ENCODE measurements at places on chromosomes 11 and 22.

- no peak for DNase-seq
Observed at GRCh38 chr11:131845255-131845654, 474.8 kb downstream of the NTM start.

DNA sequence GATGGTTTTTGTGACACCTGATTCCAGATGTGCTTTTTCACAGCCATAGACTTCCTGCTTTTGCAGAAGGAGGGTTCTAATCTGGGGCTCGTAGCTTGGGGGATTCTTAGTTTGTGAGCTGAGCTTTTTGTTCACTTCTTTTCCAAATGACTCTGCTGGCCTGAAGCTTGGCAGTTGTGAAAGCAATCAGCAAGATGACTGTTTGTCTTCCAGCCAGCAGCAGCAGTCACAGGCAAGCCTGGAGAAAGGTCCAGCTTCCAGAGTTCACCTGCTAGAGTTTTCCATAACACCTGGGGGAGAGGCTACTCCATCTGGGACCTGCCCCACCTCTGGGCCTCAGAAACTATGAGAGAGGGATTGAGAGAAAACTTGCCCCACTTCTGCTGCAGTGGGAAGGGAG is 4.1 kb downstream of the MARK2 start:
- no peak for DNase-seq

GRCh38 chr11:616320-617198 is 809 bp upstream of the IRF7 start:
- DNase-seq = no peak

- DNase-seq = no peak
Observed at GRCh38 chr11:97684486-97685439, 1295.0 kb downstream of the JRKL start.

DNA sequence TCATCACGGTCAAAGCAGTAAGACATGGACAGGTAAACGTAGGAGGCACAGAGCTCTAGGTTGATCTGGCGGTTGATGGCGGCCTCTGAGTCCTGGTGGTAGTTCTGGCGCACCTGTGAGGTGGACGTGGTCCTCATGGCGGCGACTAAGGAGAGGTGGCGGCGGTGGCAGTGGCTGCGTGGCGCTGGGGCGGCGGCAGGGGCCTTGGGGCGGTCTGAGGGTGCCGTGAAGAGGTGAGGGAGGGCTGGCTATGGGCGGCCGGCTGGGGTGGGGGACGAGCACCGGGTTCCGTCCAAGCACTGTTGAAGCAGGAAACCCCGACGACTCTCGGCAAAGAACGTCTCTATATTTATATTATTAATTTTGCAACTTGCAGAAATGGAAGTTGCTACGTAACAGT is 85.6 kb downstream of the RSF1 start:
- DNase-seq = no peak

DNA sequence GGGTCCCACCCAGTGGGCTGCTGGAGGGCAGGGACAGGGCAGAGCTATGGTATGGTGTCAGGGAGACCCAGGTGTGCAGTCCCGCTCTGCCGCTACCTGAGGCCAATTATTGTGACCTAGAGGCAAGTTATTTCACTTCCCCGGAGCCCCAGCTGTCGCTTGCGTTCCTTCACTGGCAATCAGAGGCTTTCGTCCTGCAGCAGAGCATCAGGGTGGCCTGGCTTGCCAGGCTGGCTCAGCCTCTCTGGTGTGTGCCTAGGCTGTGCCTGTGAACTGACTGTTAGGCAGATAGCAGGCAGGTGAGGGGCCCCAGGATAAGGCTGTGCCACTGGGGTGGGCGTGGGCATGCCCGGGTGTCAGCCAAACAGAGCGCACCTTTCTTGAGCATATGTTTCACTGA is 31.4 kb downstream of the GLB1L2 start:
- DNase-seq = no peak

DNA sequence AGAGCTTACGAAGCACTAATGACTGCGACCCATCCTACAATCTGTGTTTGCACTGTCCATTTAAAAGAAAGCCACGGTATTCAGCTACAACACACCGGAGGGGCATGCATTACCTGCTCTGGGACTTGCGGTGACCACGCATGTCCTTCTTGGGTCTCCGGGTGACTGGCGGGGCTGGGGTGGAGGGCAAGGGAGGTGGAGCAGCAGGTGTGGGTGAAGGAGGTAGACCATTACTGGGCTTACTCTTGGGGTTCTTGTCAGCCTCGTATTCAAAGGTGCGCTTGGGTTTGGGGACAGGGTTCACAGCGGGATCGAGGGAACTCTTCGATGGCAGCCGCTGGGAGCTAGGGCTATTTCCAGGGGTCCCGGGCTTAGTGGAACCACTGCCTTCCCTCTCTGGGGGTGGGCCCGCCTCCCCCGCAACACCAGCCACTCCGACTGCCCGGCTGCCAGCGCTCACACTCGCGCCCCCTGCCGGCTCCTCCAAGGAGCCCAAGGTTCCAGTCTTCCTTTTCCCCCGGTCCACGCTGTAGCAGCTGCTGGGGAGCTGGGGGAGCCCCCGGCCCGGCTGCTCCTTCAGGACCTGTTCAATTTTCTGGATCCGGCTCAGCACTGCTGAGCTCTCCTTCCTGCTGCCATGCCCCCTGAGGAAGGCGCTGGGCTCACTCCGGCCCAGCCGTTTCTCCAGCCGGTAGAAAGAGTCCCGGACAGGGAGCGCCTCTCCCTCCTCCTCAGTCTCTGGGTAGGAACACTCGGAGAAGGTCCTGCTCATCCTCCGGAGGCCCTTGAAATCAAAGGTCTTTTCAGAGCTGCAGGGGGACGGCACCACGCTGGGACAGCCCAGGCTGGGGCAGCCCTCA is 47.5 kb downstream of the RPL27A start:
- DNase-seq = no peak

GRCh38 chr11:125091247-125091876 is 20.1 kb downstream of the TMEM218 start:
- peak; percentile 9 for DNase-seq

- DNase-seq = no peak
Observed at GRCh38 chr11:18778468-18778867, 13.1 kb downstream of the PTPN5 start.

DNA sequence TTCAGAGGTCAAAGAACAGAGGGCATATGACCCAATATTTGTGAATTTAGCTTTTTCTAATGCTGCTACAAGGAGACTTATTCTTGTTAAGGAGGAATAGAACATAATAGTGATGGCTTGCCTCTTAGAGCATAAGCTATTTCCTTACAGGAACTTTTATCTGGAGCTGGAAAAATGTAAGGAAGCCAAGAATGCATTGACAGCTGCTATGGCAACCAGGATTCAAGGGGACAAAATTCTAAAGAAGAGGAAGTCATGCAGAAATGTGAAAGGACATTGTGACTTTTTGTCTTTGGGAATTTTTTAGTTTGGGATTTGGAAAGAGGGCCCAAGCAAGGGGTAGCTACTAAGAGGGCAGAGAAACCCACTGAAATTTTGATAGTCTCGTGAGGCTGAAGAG is 51.1 kb downstream of the EHF start:
- DNase-seq = no peak

GRCh38 chr11:61756452-61757212 is 4.2 kb downstream of the MYRF start:
- DNase-seq = no peak

DNA sequence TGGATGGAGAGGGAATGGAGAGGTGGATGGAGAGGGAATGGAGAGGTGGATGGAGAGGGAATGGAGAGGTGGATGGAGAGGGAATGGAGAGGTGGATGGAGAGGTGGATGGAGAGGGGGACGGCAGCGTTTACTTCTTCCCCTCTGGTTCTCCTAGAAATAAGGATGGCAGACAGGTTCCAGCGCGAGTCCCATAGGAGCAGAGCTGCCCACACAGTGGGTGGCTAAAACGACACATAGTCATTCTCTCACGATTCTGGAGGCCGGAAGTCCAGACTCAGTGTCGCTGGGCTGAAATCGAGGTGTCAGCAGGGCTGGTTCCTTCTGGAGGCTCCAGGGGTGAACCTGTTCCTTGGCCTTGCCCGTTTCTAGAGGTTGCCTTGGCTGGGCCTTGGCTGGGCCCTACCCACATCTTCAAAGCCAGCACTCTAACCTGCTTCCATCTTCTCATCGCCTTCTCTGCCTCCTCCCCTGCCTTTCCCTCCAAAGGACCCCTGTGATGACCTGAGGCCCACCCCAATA is 12.7 kb upstream of the CTSD start:
- DNase-seq = no peak

- DNase-seq = no peak
Observed at GRCh38 chr22:40610329-40610850, 26.1 kb downstream of the MRTFA start.

DNA sequence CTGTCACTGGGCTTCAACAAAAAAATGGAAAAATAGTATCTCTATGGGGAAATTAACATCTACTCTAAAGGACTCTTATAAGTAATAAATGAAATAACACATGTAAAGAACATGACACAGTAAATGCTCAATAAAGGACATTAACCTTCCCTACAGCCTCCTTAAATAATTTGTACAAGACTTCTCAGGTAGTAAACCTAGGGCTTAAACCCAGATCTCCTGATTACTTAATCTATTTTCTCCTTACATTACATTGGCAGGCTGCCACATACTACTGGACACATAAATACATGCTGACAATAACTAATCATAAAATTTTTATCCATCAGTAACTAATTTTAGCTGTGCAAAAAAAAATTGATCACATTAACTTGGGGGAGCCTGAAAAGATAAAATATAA is 4.9 kb downstream of the AMBRA1 start:
- DNase-seq = no peak

GRCh38 chr11:31240340-31240904 is 129.1 kb downstream of the DCDC1 start:
- peak; percentile 91 for DNase-seq

DNA sequence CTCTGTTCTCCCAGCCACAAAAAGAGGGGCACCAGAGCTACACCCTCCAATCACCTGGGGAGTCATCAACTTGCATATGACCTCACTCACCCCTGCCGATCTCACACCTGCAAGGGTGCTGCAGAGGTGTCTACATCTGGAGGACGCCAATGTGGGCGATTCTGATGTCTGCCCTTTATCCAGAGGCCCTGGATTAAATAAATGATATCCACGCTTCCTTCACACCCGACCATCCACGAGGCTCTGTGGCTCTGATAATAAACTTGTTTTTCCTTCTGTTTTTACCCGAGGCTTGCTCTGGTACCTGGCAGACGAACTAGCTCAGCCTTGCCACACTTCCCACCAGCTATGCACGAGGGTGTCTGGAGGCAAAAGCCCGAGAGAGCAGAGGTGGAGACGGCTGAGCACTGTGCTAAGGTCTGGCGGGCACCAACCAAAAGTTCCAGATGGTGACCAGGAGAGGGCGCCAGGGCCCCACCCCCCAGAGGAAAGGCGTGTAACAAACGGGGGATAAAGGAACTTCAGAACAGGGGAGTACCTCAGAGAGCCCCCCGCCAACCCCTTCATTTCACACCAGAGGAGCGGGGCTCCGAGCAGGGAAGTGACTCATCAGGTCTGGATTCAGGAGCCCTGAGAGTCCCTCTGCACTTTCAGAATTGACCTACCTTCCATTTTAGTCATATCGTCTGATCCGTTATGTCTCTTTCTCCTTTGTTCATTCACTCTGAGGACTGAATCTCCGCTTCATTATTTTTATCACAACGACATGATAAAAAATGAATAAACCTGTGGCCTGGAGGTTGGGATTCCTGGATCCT is 13.5 kb downstream of the SCN3B start:
- DNase-seq = no peak

DNA sequence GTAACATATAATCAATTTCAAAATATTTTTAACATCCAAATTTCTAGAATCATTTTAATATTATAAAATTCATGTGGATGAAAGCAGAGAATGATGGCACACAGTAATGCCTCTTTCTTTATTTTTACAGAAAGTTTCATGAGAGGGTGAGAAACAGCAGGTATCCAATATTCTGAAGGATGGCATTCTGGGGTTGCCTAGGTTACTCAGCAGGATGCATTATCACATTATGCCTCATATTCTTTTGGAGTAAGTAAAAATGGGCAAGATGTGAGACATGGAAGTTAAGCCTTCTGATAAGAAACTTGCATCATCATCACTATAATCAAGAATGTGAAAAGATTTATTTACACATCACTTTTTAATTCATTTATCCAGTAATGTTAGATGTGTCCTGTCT is 148.7 kb upstream of the PGR start:
- DNase-seq = no peak

DNA sequence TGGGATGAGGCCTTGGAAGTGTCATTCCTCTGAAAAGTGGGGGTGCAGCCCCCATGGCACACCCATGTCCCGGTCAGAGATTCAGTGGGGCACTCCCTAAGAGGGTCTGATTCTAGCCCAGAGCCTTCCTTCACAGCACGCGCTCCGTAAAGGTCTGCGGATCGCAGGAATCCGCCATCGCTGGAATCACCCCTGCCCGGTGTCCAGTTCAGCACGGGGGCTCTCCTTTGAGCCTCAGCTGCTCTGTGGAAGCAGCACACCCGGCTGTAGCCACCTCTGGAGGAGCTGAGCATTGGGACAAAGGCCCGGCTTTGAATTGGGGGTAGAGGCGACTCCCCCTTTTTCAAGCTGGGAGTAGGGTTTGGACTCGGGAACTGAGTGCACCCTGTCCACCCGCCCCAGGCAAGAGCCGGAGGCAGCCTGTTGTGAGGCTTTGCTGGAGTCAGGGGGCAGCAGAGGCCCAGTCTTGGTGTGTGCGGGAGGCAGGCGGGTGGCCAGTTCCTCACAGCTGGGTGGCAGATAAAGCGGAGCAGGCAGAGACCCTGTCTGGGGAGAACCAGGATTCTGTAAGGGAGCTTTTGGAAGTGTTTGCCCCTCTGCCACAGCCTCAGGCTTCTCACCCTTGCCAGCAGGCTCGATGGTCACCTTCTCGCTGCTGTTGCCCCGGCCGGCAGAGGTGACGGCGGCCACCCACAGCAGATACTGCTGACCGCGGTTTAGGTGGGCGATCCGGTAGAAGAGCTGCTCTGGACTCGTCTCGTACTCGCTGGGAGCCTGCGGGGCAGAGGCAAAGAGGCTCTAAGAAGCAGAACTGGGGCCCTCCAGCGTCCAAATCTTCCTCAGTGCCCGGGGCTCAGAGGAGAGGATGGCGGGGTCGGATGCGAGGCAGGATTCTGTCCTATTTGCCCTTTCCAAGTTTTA is 115.9 kb downstream of the CEP164 start:
- DNase-seq = peak; percentile 16

DNA sequence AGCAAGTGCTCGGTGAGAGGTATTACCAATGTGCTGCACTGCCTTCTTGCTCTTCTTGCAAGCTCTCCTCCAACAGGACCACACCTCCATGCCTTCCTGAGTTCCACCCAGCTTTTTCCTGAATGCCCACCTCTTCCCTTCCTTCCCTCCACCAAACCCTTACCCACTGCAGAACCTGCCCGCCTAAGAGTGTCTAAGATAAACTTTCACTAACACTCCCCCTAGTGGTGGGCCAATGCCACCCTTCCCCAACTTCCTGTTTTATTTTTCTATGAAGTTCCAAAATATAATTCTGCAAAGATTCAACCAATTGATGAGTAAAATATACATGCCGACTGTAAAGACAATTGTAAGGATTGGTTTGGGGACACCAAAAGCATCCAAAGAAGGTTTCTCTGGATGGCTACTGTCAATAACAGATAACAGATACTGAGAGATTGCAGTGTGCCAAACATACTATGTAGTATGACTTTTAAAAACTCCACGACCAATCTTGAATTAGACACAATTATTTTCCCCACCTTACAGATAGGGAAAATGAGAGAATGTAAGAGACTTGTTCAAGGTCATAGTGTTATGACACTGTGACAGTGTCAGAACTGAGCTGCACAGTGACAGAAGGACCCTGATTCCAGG is 38.6 kb upstream of the BMAL1 start:
- DNase-seq = no peak

GRCh38 chr11:36186340-36187175 is 102.7 kb downstream of the COMMD9 start:
- peak; percentile 39 for DNase-seq

GRCh38 chr11:117806846-117807245 is 9.8 kb upstream of the DSCAML1 start:
- DNase-seq = no peak

GRCh38 chr22:46577368-46578249 is 40.2 kb upstream of the CELSR1 start:
- no peak for DNase-seq
